ENCODE measurements at places on chromosomes 4 and X.

GRCh38 chr4:109989044-109989443 is 76.4 kb downstream of the EGF start:
- no peak for DNase-seq

DNA sequence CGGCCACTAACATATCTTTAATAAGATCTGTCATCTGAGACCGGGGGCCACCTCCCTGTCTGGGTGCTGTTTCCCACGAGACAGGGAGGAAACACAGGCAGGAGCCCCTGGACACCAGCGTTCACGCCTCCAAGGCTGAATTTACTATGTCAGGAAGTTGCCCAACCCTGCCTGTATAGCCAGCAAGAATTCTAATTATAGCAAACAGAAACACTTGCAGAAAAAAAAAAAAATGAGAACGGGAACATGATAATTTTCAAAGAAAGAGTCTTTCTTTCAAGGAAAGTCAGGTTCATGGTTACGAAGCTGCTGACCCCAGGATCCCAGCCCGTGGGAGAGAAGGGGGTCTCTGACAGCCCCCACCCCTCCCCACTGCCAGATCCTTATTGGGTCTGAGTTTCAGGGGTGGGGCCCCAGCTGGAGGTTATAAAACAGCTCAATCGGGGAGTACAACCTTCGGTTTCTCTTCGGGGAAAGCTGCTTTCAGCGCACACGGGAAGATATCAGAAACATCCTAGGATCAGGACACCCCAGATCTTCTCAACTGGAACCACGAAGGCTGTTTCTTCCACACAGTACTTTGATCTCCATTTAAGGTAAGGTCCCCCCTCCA is at the start of gene IL3RA:
Gene IL3RA (plus strand): TSS at position 455 of the 613 bp plus-strand sequence. CDS start 4,981 bp downstream, outside the sequence.
- peak; percentile 76 for DNase-seq

DNA sequence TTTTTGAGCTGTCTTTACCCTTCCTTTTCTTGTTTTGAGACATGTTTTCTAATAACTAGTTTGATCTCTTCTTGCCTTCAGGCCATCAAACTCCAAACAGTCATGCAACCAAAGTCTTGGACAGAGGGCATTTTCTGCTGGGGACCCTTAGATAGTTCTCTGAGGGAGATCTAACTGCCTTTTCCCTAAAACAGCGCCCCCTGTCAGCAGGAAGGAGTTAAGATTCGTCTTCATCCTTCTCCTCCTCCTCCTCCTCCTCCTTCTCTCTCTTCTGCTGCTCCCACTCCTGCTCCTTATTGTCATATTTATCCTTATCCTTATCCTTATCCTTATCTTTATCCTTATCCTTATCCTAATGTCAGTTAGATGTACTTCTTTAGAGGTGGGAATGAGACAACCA is 417.2 kb downstream of the TRAM1L1 start:
- DNase-seq, result no peak

DNA sequence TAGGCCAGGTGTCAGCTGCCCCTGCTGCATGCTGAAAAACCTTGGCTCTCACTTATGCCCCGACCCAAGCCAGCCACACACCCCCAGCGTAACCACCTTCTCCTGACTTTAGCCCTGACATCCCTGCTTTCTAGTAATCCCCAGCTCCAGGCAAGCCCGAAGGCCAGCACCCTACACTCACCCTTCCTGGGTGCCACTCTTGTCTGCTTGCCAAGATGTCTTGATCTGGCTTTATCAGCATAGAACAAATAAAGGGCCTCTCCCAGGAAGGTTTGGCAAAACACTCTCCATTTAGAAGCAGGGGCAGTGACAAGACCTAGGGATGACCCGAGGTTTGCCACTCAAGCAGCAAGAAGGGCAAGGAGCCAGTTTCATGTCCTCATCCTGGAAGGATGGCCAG is 6.8 kb upstream of the MAP9 start:
- DNase-seq, result no peak

- DNase-seq, result no peak
Measured at GRCh38 chr4:966266-967112, 6.9 kb downstream of the DGKQ start.

GRCh38 chr4:185395238-185395955 is at the start of gene LRP2BP:
Gene LRP2BP (minus strand): TSS chr4:185395924. CDS start chr4:185378186, 17,738 bp downstream.
- no peak for DNase-seq

- no peak for DNase-seq
Measured at GRCh38 chrX:136275553-136275952, 24.4 kb upstream of the MAP7D3 start.

GRCh38 chrX:101409043-101409442 is 1.0 kb downstream of the HNRNPH2 start:
- DNase-seq, result no peak

GRCh38 chrX:109264878-109265277 is 217.0 kb downstream of the GUCY2F start:
- no peak for DNase-seq

GRCh38 chr4:54645830-54646229 is 11.9 kb upstream of the KIT start:
- no peak for DNase-seq

DNA sequence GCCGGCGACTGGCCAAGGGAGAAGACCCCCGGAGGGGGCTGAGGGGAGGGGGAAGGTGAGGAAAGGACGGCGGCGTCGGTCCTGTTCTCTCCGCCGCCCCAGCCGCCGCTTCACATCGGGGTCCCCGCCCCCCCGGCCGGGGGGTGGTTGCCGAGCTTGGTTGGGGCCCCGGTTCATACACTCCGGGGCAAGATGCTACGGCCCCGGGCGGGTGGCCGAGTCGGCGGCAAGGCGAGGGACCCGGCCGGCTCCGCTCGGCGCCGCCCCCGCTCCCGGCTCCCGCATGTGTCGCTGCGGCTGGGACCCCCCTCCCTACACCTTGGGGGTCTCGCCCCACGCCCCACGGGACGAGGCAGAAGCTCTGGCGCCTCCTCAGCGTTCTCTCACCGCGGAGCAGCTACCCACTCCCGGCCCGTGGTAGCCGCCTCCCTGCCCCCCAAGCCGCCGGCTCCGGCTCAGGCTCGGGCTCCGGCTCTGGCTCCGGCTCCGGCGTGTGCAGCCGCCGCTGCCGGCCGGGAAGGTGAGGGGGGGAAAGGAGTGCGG is 461 bp downstream of the FBXW7 start:
- peak; percentile 41 for DNase-seq

DNA sequence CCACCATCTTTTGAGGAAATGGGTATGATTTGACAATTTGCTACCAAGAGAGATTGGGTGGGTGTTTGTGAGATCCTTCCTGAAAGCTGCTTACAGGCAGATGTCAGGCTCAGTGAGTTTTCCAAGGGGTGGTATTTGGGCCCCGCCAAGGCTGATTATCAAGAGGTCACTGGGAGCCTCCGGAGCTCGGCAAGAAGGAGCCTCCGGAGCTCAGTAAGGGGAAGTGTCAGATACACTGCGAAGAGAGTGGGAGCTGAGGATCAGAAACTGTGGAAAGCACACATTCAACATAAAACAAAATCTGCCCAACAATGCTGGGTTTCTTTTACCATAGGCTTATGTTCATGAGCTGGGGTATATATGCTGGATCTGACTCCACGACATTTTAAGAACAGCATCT is 714 bp downstream of the RTL3 start:
- no peak for DNase-seq

DNA sequence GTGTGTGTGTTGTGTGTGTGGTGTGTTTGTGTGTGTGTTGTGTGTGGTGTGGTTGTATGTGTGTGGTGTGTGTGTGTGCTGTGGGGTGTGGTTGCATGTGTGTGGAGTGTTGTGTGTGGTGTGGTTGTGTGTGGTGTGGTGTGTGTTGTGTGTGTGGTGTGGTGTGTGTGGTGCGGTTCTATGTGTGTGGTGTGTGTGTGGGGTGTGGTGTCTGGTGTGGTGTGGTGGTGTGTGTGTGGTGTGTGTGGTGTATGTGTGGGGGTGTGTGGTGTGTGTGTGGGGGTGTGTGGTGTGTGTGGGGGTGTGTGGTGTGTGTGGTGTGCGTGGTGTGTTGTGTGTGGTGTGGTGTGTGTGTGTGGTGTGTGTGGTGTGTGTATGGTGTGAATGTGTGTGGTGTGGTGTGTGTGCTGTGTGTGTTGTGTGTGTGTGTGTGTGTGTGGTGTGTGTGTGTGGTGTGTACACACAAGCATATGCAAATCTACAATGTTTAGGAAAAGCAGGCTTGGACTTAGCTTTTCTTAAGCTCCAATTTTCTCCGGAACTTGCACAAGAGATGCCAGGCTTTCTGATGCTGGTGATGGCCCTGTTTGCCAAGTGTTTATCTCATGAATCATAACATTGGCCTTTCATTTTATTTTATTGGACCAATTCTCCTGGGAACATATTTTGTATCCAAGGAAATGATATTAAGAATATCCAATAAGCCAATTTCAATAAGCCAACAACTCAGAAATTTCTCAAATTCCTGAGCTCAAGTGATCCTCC is 148.7 kb downstream of the SPATA18 start:
- DNase-seq, result no peak

GRCh38 chrX:13448941-13449340 is 120.5 kb upstream of the EGFL6 start:
- DNase-seq, result no peak

- DNase-seq, result no peak
Measured at GRCh38 chrX:12360986-12361598, 222.8 kb downstream of the FRMPD4 start.

DNA sequence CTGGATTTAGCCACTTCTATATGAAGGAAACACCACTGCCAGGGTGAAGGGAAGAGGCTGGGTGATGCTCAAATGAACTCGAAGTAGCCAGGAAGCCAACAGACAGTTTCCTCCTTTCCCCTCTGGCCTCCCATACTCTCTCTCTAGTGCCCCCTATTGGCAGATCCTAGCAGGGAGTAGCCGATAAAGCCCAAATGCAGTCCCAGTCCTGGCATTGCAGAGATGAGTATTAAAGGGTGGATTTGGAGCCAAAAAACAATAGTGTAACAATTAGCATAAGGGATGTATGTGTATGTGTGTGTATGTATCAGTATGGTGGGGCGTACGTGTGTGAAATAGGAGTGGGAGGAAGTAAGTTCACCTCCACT is 213.8 kb upstream of the LDB2 start:
- no peak for DNase-seq
